ENCODE measurements at places on chromosomes 2 and 18.

DNA sequence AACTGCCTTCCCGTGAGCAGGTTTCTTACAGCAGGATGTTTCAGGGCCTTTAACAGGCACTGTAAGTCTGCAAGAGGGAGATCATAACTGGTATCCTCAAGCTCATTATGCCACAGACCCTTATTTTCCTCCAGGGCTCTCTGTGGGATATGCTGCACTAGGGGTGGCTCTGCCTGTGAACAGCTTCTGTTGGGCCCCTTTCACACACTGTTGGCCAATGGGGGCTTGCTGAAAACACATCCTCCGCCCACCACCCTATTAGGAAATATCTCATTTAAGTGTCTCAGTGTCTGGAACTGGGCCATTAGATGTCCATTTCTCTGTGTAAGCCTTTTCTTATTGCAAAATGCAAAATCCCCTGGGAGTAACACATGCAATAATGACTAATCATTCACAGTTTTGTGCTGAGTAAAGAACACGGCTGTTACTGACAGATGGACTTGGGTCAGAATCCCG lies 414.3 kb upstream of the HS6ST1 start:
- no peak for DNase-seq

DNA sequence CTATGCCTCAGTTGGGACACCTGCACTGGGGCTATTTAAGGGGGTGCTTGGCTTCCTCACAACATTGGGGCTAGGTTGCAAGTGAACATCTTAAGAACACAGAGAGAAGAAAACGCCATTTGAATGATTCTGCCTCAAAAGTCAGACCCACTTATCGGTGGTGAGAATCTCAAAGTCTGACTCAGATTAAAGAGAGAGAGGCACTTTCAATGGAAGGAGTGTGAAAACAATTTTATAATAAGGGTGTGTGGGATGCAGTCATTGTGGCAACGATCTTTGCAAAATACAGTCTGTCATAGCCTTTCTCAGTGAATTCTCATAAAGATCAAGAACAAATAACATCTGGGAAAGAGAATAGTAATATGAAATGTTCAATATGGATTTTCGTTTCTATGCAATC lies 41.8 kb downstream of the CCDC102B start:
- DNase-seq: no peak

DNA sequence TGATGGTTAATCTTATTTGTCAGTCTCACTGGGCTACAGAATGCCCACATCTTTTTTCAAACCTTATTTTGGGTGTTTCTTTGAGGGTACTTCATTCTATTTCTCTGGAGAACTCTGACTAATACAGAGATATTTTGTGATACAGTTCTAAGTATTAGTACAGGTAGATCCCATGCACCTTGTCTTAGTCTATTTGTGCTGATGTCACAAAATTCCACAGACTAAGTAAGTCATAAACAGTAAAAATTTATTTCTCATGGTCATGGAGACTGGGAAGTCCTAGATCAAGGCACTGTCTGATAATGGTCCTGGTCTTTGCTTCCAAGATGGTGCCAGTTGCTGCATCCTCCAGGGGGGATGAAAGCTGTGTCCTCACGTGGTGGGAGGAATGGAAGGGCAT lies 68.6 kb upstream of the EPHA4 start:
- DNase-seq: no peak

DNA sequence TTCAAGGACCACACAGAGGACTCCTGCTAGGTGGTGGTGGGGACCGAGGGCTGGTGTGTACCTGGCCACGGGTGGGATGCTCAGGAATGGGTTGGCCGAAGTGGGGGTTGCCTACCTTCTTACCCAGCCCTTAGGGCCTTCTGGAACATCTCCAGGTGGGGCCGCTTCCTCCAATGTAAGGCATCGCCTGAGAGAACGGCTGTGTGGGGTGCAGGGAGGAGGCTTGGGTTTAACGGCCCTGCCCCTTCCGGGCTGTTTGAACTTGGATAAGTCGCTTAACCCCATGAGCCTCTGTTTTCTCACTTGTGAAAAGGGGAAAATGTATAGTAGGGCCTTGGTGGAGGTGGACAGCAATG lies 35.0 kb downstream of the EMILIN2 start:
- DNase-seq: no peak

- DNase-seq: no peak
Measured at GRCh38 chr18:26421931-26422330, 126.4 kb downstream of the KCTD1 start.

DNA sequence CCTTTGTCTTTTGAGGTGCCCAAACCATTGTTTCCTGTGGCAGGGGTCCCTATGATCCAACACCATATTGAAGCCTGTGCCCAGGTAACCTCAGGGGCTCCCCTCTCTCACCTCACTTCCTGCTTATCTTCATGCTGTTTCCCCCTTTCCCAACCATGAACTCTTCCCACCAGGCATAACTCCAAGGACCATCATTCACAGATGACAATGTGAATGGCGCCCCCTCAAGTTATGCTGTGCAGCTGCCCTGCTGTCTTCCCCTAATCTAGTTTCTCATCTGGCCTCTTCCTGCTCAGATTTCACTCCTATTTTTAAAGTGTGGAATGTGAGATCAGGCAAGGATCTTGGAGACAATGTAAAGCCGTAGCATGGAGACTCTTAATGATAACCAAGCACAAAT lies 1.4 kb downstream of the GMPPA start:
- DNase-seq: no peak

- no peak for DNase-seq
Measured at GRCh38 chr2:70091816-70092215, 4.5 kb downstream of the PCBP1 start.

GRCh38 chr2:72925328-72925943 lies 8.1 kb downstream of the EMX1 start:
- DNase-seq: no peak

GRCh38 chr18:50045126-50045525 lies 149.8 kb downstream of the MYO5B start:
- no peak for DNase-seq

GRCh38 chr2:12169721-12170120 lies 423.3 kb downstream of the LPIN1 start:
- no peak for DNase-seq

DNA sequence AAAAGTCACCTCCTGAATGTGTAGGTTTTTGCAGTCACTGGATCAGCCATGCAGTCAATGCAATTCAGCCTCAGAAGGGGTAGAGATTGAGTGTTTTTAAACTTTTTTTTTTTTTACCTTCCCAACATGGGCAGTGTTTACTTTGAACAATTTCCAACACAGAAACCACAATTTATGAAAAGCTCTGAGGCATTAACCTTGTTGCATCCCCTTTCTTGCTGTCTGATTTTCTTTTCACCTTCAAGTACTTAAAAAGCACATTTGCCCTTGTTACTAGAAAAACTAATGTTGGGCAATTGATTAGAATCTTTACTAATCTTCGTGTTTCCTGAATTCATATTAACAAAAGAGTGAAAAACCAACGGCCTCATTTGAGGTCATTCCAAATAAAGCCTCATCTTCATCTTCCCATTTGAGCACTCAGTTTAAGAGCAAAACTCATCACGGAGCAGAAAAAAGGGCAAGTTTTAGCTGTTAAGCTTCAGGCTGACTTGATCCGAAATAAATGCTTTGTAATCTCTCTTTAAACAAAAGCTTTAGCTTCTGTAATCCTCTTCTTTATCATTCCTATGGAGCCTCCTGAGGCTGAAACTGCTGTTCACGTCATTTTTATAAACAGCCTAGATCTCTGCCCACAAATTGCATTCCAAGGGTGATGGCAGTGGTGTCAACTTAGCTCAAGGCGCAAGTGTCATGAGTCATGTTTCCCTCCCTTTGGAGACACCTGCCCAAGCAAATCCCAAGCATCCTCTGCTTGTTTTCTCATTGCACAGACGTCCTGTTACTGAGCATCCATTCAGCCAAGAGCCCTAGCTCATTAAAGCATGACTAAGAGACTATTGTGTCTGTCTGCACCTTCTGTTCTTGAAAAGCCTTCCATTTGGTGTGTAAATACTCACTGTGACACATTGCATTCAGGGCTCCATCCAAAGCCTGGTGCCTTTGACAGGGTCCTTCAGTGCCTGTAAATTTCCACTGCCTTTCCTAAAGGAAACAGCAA lies 107.7 kb downstream of the HNMT start:
- no peak for DNase-seq

GRCh38 chr2:55063713-55064323 lies 13.6 kb upstream of the RTN4 start:
- DNase-seq: no peak

GRCh38 chr2:59413751-59414570 lies 1139.5 kb downstream of the BCL11A start:
- no peak for DNase-seq

DNA sequence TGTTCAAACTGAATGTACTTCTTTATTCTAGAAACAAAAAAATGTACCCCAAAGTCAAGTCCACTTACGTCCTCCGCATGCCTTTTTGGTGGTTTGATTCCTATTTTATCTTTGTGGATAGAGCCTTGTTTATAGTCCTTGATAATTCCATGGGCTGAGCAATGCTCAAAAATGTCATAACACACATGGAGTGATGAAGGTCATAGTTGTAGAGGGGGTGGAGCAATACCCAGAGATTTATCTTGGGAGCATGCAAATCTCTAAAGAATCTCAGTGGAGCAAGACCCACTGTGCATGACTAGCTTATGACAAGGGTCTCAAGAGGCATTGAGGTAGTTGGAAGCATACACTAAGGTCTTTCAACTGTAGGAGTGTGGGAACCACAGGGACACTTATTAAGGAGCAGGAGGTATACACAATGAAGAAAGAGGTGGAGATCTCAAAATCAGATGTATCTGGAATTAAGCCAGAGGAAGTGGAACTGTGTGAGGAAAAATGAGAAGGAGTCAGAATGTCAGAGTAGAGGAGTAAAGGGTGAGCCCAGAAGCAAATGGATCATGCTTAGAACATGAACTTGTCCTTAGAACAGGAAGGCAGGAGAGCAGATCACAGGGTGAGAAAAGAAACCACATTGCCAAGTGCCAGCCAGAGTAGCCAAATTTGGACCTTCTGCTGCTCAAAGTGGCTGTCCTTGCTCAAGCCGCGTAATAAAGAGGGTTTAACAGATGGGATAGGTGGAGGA lies 68.1 kb upstream of the STK39 start:
- DNase-seq: no peak

GRCh38 chr2:55115761-55116597 lies 65.7 kb upstream of the RTN4 start:
- DNase-seq: no peak

GRCh38 chr2:99543247-99543646 lies 53.4 kb upstream of the REV1 start:
- no peak for DNase-seq

DNA sequence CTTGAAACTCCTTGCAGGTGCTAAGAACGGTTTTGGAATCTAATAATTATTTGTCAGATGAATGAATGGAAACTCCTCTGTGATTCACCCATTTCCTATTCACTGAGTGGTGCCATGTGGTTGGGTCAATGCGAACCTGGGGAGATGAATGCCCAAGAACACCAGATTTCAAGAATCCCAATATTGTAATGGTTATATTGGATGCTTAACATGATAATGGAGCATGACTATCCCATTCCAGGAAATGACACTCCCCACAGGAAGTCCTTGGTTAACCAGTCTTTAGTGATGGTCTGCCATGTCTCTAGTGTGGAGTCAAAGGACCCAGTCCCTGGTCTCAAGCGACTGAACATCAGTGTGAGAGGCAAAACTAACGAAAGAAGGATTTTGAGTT lies 67.9 kb upstream of the ST3GAL5 start:
- DNase-seq: no peak

- no peak for DNase-seq
Measured at GRCh38 chr2:181037922-181038321, 57.5 kb downstream of the UBE2E3 start.

- no peak for DNase-seq
Measured at GRCh38 chr18:32831781-32832180, 59.0 kb upstream of the KLHL14 start.

DNA sequence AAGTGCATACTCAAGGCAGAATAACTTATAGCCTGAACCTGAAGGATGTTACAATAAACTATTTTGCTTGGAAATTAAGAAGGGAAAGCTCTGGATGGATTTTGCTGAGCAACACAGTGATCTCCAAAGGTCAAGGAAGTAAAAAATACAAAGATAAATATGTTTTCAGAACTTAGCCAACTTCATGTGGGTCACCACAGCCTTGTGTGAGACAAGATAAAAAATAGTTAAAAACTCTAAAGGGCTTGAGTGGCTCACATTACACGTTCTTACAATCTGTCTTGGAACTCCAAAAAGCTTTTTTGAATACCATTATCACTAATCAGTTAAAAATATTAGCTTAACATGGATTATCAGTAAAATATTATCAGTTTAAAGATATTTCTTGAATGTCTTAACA lies 28.9 kb upstream of the MTX2 start:
- DNase-seq: no peak

DNA sequence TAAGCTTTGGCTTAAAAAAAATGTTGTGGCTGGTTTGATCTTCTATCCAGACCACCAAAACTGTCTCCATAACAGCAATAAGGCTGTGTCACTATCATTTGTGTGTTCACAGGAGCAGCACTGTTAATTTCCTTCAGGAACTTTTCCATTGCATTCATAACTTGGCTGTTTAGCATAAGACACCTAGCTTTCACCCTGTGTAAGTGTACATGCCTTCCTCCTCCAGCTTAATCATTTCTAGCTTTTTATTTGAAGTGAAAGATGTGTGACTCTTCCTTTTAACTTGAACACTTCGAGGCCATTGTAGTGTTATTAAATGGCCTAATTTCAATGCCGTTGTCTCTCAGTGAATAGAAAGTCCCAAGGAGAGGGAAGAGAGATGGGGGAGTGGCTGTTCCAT lies 352.9 kb upstream of the VWC2L start:
- DNase-seq: no peak

GRCh38 chr2:225566798-225567197 lies 167.3 kb downstream of the NYAP2 start:
- DNase-seq: no peak

DNA sequence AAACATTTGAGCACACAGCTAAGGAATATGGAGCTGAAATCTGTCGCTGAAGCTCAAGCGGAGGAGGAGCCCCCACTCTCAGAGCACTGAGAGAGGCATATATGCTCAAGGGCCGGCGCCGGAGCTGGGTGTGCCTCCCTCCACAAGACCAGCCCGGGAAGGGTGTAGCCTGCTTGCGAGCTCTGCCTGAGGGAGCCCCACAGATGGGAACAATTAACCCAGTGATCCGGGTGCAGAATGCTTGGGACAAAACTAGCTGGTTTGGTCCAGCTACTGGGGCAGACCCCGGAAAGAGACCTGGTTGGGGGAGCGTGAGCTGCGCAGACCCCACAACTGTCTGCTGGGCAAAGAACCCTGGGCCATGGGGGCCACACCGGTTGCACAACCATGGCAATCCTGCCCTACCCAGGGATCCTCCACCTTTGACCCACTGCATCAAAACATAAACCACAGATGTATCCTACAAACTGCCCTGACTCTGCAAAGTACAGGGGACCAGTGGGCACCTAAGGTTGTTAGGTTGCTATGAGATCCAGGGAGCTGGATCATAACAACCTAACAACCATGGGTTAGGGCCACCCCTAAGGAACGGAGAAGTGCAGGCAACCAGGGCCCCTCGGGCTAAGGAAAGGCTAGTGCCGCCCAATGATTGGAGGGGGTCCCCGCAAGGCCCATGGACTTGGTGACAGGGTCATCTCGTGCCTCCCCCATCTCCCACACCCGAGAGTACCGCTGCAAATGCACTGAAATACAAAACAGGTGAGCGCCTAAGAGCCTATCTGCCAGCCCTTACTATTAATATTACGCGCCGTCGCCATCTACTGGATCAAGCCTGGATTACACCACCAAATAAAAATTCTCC lies 53.4 kb upstream of the SCN1A start:
- no peak for DNase-seq

All from stimulated activated CD4-positive, alpha-beta T cell treated with anti-CD3 and anti-CD28 coated beads, Interleukin-15, amount 100 ng/mL, for 1 hour (primary cell).